Activated CD4-positive, alpha-beta T cell treated with anti-CD3 and anti-CD28 coated beads, Interleukin-2, amount 50 U/mL, for 24 hours (primary cell): ENCODE measurements at places on chromosomes 7 and 10.

DNA sequence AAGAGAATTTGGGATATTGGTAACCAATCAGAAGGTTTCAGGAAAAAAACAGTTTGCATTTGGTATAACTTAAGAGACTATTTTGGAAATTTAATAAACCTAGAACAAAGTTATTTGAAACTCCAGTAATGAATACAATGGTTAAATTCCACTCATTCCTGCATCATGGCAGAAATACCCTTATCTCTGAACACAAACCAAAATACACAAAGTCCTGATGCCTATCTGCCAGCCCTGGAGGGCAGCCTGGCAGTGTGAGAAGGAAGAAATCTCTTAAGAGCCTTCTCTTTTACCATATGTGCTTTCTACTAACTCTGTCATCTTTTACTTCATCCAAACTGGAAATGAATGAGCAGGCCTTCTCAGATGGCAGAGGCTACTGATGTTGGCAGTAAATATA lies 147.1 kb upstream of the LYZL1 start:
- DNase-seq: no peak

GRCh38 chr7:116988363-116988989 lies 35.2 kb downstream of the ST7 start:
- no peak for DNase-seq

GRCh38 chr10:13078912-13079775 lies 20.8 kb upstream of the OPTN start:
- no peak for DNase-seq

GRCh38 chr7:14875941-14876587 lies 26.5 kb downstream of the DGKB start:
- no peak for DNase-seq

- no peak for DNase-seq
Observed at GRCh38 chr10:45433716-45434469, 59.9 kb downstream of the ALOX5 start.

- DNase-seq: no peak
Observed at GRCh38 chr10:29007748-29008610, 280.9 kb upstream of the LYZL1 start.

- DNase-seq: no peak
Observed at GRCh38 chr7:1748839-1749173, 78.7 kb downstream of the ELFN1 start.

DNA sequence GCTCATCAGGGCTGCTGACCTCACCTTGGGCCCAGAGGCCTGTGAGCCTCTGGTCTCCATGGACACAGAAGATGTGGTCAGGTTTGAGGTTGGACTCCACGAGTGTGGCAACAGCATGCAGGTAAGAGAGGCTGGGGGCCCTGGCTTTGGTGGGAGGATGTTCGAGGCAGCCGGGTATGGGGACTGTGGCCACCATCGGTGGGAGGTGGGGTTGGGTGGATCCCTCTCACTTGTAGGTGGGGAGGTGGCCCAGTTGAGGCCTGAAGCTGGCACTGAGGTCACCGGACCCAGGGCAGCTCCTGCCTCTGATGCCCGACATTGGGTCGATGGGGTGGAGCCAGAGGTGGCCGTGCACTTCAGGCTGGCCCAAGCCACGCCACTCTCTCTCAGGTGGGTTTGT lies 406 bp downstream of the ZP3 start:
- DNase-seq: no peak

DNA sequence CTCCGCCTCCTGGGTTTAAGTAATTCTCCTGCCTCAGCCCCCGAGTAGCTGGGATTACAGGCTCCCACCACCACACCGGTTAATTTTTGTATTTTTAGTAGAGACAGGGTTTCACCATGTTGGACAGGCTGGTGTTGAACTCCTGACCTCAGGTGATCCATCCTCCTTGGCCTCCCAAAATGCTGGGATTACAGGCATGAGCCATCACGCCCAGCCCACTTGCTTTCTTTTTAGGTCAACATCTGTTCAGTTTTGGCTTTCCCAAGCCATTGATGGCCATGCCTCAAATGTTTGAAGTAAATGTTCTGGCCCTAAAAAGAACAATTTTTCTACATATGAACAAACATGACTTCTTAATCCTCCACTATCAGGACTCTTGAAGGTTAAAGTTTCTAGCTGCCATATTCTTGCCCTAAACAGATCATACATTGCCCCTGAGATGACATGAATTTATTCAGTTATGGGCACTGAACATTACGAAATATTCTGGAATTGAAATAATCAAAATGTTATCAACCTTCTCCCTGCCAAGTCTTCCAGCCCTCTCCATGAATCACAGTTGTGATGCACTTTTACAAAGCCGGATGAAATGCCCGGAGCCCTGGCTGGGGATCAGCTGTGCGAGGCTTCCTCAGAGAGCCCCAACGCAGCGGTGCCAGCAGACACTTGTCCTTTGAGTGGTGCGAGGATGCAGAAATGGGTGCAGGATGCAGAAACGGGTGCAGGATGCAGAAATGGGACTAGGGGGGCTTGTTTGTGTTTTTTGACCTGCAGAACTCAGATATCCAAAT lies 2.9 kb downstream of the MRLN start:
- DNase-seq: no peak

DNA sequence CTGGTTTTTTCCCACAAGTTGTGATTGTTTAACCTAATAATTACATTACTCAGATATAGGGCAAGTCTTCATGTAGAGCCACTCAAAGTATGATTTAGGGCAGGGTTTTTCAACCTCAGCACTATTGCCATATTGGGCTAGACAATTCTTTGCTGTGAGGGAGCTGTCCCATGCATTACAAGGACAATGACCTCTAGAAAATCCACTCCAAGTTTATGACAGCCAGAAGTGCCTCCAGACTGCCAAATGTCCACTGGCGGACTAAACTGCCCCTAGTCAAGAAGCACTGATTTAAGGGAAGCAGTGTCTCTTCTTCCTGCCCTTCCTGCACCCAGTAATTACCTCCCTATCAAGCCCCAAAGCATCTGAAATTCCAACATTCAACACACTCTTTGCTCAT lies 54.4 kb downstream of the ZNF800 start:
- no peak for DNase-seq

GRCh38 chr7:18798088-18798906 lies 302.7 kb downstream of the HDAC9 start:
- no peak for DNase-seq

DNA sequence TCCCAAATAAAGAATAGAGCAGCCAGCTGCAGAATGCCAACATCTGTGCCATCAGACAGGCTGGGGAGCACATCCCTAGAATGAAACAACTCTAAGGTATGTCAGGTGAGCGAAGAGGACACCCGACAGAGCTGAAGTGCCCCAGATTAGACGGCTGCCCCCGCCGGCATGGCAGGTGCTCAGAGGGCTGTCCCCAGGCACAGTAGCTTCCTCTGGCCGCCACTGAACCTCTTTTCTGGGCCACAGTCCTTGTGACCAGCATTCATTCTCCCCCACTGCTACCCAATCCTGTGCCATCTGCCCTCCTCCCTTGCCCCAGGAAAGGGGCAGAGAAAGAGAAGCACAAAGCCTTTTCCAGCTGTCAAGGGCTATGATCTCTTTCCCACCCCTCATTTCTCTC lies 41.7 kb downstream of the RGS10 start:
- no peak for DNase-seq

- DNase-seq: no peak
Observed at GRCh38 chr10:23015021-23015707, 80.2 kb upstream of the MSRB2 start.

GRCh38 chr7:106618480-106618879 lies 42.5 kb downstream of the CCDC71L start:
- no peak for DNase-seq

GRCh38 chr7:142030294-142030693 lies 34.6 kb downstream of the MGAM start:
- no peak for DNase-seq

GRCh38 chr10:90286941-90287340 lies 570.9 kb downstream of the HTR7 start:
- DNase-seq: no peak

DNA sequence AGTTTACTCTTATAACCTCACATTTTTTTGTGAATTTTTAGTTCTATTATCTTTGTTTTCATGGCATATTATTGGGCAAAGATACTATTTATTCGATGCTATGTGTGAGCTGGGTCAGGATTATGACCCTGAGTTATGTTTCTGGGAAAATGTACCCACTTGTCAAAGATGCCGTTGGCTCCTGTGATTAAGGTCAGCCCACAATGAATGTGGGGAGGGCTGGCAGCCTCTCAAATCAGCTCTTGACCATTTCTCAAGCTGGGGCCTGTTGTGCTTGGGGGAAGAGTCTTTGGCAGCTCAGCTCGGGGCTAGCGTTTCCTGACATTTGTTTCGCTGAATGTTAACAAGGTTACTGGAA lies 97.5 kb downstream of the TCF7L2 start:
- no peak for DNase-seq

GRCh38 chr7:20030915-20031362 lies 186.2 kb downstream of the MACC1 start:
- DNase-seq: no peak

DNA sequence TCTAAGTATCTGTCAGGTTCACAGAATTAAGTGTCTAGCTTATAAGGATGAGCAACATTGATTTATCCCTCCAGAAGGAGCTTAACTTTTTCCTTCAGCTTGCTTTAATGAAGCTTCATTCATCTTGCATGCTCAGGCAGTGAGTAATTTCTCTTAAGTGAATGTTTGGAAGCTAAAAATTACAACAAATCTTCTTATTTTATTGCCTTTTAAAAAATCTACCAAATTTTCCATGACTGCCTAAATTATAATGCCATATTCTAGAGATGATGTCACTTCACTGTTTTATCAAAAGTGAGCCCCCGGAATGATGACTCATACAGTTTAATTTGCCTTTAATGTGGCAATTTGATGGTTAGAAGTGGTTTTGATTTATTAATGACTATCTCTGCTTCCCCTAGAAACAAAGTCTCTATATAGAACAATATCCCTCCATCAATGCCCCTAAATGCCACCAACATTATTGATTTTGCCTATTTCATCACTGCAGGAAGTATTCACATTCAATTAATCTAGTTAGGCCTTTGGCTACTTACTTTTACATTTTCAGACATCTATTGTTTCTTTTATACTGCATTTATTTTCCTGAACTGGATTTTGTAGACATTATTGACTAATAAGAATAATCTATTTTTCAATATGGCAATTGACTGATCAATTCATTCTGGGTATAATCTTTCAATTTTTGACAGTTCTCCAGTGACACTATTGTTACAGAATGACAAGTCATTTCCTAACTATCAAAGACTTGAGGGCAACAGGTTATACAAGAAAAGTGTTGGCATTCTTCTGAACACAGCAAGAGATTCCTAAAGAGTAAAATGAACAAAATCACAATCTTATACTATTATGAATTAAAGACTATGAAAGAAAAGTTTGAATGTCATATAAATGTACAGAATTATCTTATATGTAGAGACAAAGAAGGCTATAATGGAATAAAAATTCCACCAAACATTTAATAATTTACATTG lies 139.3 kb upstream of the ODAD2 start:
- no peak for DNase-seq

- DNase-seq: no peak
Observed at GRCh38 chr10:17648243-17649035, 4.5 kb downstream of the STAM start.

DNA sequence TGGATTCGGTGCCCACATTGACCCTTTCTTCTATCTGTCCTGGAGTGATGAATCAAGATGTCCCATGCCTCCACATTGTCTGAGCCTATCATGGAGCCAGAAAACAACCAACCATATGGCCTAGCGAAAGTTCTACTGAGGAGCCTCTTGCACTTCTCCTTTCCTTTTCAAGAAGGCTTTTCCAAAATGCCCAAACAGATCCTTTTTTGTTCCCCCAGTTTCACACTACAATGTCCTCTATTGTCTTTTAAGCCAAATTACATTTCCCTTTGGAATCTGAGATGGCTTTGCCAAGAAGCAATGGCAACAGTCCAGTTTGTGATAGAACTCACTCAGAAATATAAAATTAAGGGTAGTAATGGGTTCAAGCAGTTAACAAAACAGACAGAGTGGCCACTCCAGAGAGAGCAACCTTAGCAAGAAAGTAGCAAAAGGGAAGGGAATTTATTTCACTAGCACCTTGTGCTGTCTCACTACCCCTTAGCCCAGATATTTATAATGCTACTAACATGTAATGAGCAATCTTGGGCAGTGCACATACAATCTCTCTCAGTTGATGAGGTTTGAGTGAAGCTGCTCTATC lies 194.6 kb upstream of the PDE1C start:
- DNase-seq: no peak

- DNase-seq: no peak
Observed at GRCh38 chr10:88041243-88042159, 178.1 kb downstream of the PTEN start.

DNA sequence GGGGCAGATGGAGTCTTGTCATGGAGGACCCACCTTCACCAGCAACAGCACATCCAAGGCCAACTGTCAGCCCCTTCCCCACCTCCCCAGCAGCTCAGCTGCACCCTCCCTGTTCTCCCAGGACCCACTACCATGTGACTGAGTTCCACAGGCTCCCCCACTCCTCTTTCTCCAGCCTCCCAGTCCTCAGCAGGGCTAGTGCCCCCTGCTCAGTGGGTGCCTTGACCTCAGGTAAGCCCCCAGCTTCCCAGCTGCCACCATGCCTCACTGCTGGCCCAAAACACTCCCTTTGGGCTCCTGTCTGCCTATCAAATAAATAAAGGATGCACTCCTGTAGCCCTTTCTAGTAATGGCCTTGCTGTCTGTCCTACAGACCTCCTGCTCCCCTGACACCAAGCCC lies 174.4 kb downstream of the SLIT1 start:
- no peak for DNase-seq

GRCh38 chr7:27277628-27278027 lies 35.0 kb downstream of the EVX1 start:
- no peak for DNase-seq

DNA sequence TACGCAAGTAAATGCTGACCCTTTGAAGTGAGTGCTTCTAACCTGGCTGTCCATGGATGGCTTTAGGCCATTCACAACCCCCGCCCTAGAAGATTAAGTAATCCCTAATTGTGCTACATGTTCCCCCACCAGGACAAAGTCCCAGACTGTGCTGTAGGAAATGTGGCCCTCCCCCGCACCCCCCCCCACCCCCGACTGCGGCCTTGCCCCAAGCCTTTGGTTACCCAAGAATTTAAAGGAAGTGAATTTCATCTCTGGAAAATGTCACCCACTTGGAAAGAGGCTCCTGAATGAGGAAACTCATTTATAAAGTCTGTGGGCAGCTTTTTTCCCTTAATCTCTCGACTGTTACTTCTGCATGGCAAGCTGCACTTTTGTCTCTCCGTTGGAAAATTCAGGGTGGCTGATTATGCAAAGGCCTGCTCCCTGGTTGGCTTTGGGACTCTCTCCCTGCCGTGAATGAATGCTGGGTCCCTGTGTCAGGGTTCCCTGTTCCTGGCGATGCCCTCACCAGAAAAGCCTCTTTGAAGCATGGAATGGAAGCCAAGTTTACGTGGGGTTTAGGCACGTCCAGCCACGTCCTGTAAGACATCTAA lies 31.4 kb upstream of the AQP1 start:
- DNase-seq: no peak

GRCh38 chr7:89607792-89608191 lies 546.5 kb upstream of the STEAP1 start:
- peak; percentile 5 for DNase-seq

- no peak for DNase-seq
Observed at GRCh38 chr7:37476428-37476827, 27.8 kb upstream of the ELMO1 start.

- DNase-seq: no peak
Observed at GRCh38 chr7:96591900-96592676, 117.6 kb downstream of the SEM1 start.

GRCh38 chr7:47485640-47486435 lies 96.1 kb downstream of the TNS3 start:
- DNase-seq: no peak
